ENCODE measurements at places on chromosomes 7 and 10.

DNA sequence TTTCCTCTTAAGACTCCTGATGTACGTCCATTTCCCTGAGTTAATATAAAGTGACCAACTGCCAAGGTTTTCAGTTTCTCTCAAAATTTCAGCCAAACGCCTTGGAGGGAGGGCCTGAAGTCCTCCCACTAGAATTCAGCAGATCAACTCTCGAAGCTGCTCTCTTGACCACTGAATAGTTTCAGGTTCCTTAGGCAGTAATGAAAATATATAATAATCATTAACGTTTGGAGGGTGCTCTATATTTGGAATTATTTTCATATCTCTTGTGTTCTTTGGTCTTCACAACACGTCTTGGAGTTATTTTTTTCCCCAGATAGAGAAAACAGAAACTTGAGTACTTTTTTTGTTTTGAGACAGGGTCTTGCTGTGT lies 123.6 kb upstream of the SFMBT2 start:
- no peak for DNase-seq
- peaks cover 10% of the 10 kb centered on the region for H3K27me3 ChIP-seq
- peaks cover 15% of the 10 kb centered on the region for H3K4me1 ChIP-seq

GRCh38 chr7:86600506-86601290 lies 43.0 kb upstream of the GRM3 start:
- no peak for DNase-seq
- H3K4me3 ChIP-seq, result no peak overlapping the region
- no peaks in the 10 kb centered on the region for H3K36me3 ChIP-seq
- H3K27ac ChIP-seq, result no peak overlapping the region
- H3K27me3 ChIP-seq, result no peaks in the 10 kb centered on the region
- H3K4me1 ChIP-seq, result no peaks in the 10 kb centered on the region

- no peaks in the 10 kb centered on the region for H3K36me3 ChIP-seq
- H3K4me3 ChIP-seq, result no peak overlapping the region
- no peaks in the 10 kb centered on the region for H3K4me1 ChIP-seq
Measured at GRCh38 chr7:31000161-31000693, 36.5 kb downstream of the GHRHR start.

DNA sequence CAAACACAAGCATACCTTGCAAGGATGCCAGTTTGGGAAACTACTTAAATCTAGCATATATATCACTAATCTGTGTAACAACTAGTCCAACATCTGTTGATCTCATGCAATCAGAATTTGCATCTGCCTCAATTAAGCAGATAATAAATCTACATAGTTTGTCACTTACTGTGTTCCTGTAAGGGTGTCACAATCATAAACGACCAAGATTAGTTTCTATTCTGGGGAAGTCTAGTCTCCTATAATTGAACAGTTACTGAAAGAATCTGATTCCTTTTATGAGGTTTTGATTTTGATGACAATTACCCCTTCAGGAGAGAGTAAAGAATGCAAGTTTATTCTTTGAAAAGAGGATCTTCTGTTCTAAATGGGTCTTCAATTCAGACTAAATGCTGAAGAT lies 85.5 kb upstream of the LRRN3 start:
- H3K4me3 ChIP-seq, result no peak overlapping the region
- no peak overlapping the region for H3K27ac ChIP-seq
- H3K36me3 ChIP-seq, result no peaks in the 10 kb centered on the region
- H3K27me3 ChIP-seq, result no peaks in the 10 kb centered on the region

GRCh38 chr10:49578392-49578791 lies 31.7 kb upstream of the SLC18A3 start:
- no peak overlapping the region for H3K4me3 ChIP-seq
- DNase-seq, result no peak
- H3K36me3 ChIP-seq, result no peaks in the 10 kb centered on the region
- peaks cover 3% of the 10 kb centered on the region for H3K4me1 ChIP-seq

GRCh38 chr10:4723860-4724259 lies 102.1 kb upstream of the AKR1E2 start:
- peaks cover 14% of the 10 kb centered on the region for H3K4me1 ChIP-seq
- H3K27ac ChIP-seq, result no peak overlapping the region
- peaks cover 8% of the 10 kb centered on the region for H3K27me3 ChIP-seq
- DNase-seq, result no peak

DNA sequence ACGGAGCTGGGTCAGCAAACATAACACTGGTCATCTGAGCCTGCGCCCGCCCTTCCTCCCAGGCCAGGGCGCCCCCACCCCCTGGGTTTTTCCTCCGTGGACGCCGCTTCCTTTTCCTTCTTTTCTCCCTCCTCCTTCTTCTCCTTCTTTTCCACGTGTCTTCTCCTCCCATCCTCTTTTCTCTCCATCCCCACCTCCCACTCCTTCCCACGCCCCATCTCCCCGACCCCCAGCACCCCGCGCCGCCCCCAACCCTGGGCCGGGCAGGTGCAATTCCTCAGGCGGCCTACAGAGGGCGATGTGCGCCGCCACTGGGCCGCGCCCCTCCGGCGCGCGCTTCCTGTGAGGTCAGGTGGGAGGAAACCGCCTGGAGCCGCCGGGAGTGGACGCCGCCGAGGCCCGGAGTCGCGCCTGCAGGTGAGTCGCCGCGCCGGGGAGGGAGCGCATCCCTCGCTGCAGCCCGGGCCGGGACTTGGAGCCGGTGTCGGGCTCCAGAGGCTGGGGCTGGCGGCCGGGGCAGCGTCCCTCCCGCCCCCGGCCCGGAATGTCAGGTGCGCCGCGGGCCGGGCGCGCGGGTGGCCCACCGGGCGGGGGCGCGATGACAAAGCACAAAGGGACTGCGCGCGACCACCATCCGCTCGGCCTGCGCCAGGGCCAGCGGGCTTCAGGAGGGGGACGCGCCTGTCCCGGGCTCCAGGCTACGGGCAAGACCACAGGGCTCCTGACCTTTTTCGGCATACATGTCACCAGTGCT lies at the start of gene FAM241B:
FAM241B (plus strand) TSS at position 351 of the 754 bp plus-strand sequence. CDS start 1,497 bp downstream, outside the sequence.
- DNase-seq, result peak; percentile 79
- no peaks in the 10 kb centered on the region for H3K36me3 ChIP-seq
- peaks cover 5% of the 10 kb centered on the region for H3K4me1 ChIP-seq
- peak within 1 kb of the TSS; percentile 67 for H3K4me3 ChIP-seq
- peak within 1 kb of the TSS; percentile 37 for H3K27ac ChIP-seq
- no peaks in the 10 kb centered on the region for H3K27me3 ChIP-seq

DNA sequence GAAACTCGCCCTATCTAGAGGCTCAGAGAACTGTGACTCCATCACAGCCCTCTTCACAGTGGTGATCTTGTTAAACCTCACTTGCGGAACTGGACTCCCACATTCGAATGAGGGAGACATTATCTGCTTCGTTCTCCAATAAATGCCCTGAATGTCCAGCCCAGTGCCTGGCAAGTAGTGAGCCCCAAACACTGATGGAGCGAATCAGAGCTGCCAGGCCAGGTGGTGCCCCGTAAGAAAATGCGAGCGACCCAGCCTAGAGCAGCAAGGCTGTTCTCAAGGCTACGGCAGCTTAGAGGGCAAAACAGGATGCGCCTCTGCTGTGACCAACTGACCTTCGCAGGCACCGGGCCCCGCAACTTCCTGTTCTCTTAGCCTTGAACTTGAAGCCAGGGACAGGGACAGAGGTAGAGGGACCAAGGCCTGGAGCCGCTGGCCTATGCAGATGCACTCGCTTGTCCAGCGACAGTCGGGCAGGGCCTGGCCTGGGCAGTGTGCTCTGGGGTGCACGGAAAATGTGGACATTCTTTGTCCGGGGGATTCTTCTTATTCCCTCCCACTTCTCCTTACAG lies 217.6 kb downstream of the TCERG1L start:
- no peaks in the 10 kb centered on the region for H3K4me1 ChIP-seq
- no peak overlapping the region for H3K27ac ChIP-seq
- no peaks in the 10 kb centered on the region for H3K36me3 ChIP-seq
- H3K27me3 ChIP-seq, result no peaks in the 10 kb centered on the region
- no peak for DNase-seq

- H3K4me3 ChIP-seq, result no peak overlapping the region
- no peak overlapping the region for H3K27ac ChIP-seq
- H3K27me3 ChIP-seq, result peaks cover 8% of the 10 kb centered on the region
- H3K36me3 ChIP-seq, result peaks cover 4% of the 10 kb centered on the region
Measured at GRCh38 chr10:22226599-22226998, 8.8 kb upstream of the EBLN1 start.

DNA sequence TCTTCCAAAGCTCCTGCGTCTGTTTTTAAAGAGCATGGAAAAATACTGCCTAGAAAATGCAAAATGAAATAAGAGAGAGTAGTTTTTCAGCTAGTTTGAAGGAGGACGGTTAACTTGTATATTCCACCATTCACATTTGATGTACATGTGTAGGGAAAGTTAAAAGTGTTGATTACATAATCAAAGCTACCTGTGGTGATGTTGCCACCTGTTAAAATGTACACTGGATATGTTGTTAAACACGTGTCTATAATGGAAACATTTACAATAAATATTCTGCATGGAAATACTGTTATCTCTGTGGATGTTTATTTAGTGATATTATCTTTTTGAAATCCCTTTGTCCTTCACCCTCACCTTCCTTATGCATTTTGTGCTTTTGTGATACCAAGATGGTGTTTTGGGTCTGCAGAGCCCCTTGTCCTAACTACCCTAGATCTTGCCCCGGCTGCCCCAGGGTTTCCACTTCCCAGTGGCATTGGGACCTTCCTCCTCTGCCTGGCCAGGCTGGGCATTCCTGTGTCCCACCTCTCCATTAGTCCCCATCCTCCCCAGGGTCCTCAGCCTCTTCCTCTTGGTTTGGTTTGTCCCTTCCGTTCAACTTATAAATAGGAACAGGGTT lies 5.2 kb downstream of the IGFBP1 start:
- no peaks in the 10 kb centered on the region for H3K4me1 ChIP-seq
- peaks cover 51% of the 10 kb centered on the region for H3K27me3 ChIP-seq

DNA sequence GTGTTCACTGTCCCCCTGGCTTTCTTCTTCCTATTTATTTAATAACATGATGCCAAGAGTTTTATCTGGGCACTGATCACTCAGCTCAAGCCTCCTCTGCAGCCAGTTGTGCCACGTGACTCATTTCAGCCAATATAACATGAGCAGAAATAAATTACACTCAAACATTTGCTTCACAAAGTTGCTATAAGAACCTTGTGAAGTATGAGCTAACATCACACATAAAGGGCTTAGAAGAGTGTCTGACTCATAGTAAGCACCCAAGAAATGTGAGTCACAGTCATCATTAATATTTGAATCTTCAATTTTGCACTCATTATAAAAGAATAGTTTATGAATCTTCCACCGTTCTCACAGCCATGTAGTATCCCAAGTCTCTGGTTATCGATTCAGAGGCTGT lies 414.6 kb upstream of the NPVF start:
- H3K4me3 ChIP-seq, result no peak overlapping the region
- DNase-seq, result no peak
- no peaks in the 10 kb centered on the region for H3K4me1 ChIP-seq

- peaks cover 61% of the 10 kb centered on the region for H3K36me3 ChIP-seq
- H3K27ac ChIP-seq, result no peak overlapping the region
- no peak for DNase-seq
- H3K27me3 ChIP-seq, result no peaks in the 10 kb centered on the region
- H3K4me1 ChIP-seq, result peaks cover 20% of the 10 kb centered on the region
Measured at GRCh38 chr7:37089972-37090371, 358.7 kb downstream of the ELMO1 start.

DNA sequence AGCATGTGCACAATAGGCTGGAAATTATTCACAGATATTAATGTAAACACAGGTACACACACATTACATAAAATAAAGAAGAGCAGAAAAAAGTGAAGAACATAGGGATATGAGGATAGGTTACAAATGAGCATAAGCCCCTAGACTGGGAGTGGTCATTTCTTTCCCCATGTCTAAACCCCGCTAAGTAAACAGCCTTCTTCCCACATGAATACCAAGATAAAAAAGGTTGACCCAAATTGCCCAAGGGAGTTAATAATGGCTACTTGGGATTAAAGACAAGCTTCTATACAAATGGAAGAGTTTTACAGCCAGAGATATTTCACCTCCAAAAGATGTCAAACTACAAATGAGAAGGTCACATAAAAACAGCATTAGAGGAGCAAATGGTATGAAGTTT lies 527.1 kb upstream of the CELF2 start:
- H3K4me1 ChIP-seq, result no peaks in the 10 kb centered on the region
- H3K4me3 ChIP-seq, result no peak overlapping the region
- H3K36me3 ChIP-seq, result no peaks in the 10 kb centered on the region

- H3K4me1 ChIP-seq, result no peaks in the 10 kb centered on the region
- no peak overlapping the region for H3K4me3 ChIP-seq
- DNase-seq, result no peak
- H3K36me3 ChIP-seq, result no peaks in the 10 kb centered on the region
- H3K27ac ChIP-seq, result no peak overlapping the region
Measured at GRCh38 chr7:15905251-15906040, 219.0 kb upstream of the MEOX2 start.

GRCh38 chr7:135672560-135673359 lies 10.4 kb downstream of the STMP1 start:
- DNase-seq, result no peak
- H3K27ac ChIP-seq, result no peak overlapping the region
- peaks cover 16% of the 10 kb centered on the region for H3K4me1 ChIP-seq
- no peaks in the 10 kb centered on the region for H3K27me3 ChIP-seq
- H3K4me3 ChIP-seq, result no peak overlapping the region
